Activated naive CD8-positive, alpha-beta T cell treated with anti-CD3 and anti-CD28 coated beads, Interleukin-2, amount 50 U/mL, for 24 hours (primary cell): ENCODE measurements at places on chromosomes 3 and 15.

DNA sequence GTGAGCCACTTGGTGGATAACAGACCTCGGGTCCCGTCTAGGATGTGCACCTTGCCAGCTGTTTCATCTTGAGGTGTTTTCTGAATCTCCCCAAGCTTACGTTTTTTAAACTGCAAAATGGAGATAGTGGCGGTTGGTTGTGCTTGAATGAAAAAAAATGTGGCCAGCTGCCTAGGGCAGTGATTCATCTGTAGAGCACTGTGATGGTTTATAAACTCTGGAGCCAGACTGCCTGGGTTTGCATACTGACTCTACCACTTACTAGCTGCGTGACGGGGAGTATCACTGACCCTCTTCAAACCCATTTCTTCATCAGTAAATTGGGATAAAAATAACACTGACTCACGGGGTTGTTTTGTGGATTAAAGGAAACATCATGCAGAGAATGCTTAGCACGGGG is 159.1 kb downstream of the CHL1 start:
- H3K36me3 ChIP-seq: no peaks in the 10 kb centered on the region

- no peak overlapping the region for H3K4me3 ChIP-seq
- H3K4me1 ChIP-seq: no peaks in the 10 kb centered on the region
- no peaks in the 10 kb centered on the region for H3K36me3 ChIP-seq
- H3K27ac ChIP-seq: no peak overlapping the region
Observed at GRCh38 chr3:177467247-177467985, 270.1 kb upstream of the TBL1XR1 start.

GRCh38 chr3:184760337-184761074 is 48.6 kb upstream of the MAGEF1 start:
- DNase-seq: no peak
- no peaks in the 10 kb centered on the region for H3K4me1 ChIP-seq
- no peak overlapping the region for H3K4me3 ChIP-seq
- H3K27me3 ChIP-seq: peaks cover 2% of the 10 kb centered on the region
- no peaks in the 10 kb centered on the region for H3K36me3 ChIP-seq

DNA sequence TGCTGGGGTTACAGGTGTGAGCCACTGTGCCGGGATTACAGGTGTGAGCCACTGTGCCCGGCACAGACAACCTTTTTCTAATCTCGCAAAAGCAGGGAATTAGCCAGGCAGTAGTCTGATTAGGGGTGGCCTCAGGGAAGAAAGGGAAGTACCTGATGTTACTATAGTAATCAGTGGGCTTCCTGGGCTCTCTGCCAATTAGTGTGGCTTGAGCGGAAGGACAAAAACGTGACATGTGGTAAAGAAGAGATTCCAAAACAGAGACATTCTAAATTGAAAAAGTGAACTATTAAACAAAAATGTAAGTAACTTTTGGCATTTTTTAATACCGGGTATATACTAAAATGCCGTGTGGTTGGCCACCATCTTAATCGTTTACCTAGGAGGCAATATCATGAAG is 48.1 kb downstream of the CFAP20DC start:
- no peak for DNase-seq
- no peak overlapping the region for H3K27ac ChIP-seq

- H3K4me1 ChIP-seq: no peaks in the 10 kb centered on the region
- no peak overlapping the region for H3K4me3 ChIP-seq
- no peaks in the 10 kb centered on the region for H3K27me3 ChIP-seq
- H3K36me3 ChIP-seq: no peaks in the 10 kb centered on the region
Observed at GRCh38 chr3:167302678-167303077, 77.4 kb downstream of the ZBBX start.

DNA sequence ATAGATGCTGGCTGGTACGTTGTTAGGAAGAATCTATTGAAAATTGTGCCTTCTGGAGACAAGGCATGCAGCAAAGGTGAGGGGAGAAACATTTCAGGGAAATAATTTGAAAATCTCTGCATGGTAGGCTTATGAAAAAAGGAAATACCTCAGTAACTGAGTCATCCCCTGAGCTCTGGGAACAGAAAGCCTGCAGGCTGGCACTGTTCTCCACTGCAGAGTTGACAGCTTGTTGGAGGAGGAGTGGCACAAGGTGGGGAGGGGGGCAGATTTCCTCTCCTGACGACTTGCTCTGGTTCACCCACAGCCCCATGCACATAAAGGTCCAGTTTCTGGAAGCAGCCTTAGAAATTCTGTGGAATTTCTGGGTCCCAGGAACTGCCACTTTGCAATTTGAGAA is 179.4 kb downstream of the ABHD5 start:
- no peak overlapping the region for H3K27ac ChIP-seq
- no peaks in the 10 kb centered on the region for H3K4me1 ChIP-seq
- no peak for DNase-seq
- H3K27me3 ChIP-seq: peaks cover 19% of the 10 kb centered on the region
- no peaks in the 10 kb centered on the region for H3K36me3 ChIP-seq

DNA sequence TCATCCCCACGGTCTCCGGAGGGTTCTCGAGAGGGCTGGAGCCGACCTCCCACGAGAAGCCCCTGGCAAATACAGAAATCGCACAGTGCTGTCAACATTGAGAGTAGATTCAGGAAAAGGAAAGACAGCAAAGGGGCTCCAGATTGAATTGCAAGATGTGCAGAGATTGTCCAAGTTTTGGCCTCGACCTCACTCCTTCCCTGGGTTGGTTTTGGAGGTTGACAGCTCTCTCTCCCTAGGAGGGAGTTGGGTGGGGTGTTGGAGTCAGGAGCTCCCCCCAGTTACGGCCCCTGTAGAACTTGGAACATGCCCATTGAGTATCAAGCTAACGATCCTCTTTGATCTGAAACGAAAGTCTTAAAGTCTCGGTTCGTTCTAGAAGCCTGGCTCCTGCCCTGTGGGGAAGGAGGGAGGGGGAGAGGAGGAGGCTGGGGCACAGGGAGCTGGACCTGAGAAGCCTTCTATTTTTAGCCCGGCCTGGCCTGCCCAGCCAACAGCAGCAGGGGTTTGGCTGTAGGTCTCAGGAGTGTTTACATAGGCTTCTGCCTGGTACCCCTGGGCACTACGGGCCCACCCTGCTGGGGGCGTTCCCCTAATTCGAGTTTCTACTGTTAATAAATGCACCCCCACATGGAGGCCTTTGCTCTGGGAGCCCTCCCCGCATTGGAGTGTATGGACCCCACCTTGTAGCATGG is 672 bp upstream of the KY start:
- DNase-seq: no peak
- no peaks in the 10 kb centered on the region for H3K4me1 ChIP-seq
- H3K27ac ChIP-seq: no peak overlapping the region
- no peak overlapping the region for H3K4me3 ChIP-seq
- peaks cover 22% of the 10 kb centered on the region for H3K27me3 ChIP-seq
- no peaks in the 10 kb centered on the region for H3K36me3 ChIP-seq

GRCh38 chr3:46393011-46393410 is 13.9 kb downstream of the CCR5AS start:
- no peak for DNase-seq
- H3K4me1 ChIP-seq: peaks cover 9% of the 10 kb centered on the region
- H3K27ac ChIP-seq: no peak overlapping the region
- no peak overlapping the region for H3K4me3 ChIP-seq
- no peaks in the 10 kb centered on the region for H3K36me3 ChIP-seq

DNA sequence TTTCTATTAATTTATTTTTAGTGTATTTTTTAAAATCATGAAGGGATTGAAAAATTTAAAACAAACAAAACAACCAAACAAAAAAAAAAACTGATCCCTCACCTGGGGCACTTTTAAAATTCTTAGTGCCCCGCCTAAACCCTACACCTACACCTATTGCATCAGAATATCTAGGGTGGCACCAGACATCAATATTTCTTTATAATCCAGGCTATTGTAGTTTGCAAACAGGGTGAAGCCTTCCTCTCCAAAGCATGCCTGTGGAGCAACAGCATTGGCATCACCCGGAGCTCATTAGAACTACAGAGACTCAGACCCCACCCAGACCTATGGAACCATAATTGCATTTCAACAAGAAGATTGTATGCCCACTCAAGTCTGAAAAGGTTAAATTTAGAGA is 54.9 kb upstream of the ACP3 start:
- no peak overlapping the region for H3K4me3 ChIP-seq
- no peak for DNase-seq
- H3K27me3 ChIP-seq: peaks cover 3% of the 10 kb centered on the region
- H3K4me1 ChIP-seq: no peaks in the 10 kb centered on the region
- H3K36me3 ChIP-seq: no peaks in the 10 kb centered on the region
- no peak overlapping the region for H3K27ac ChIP-seq

DNA sequence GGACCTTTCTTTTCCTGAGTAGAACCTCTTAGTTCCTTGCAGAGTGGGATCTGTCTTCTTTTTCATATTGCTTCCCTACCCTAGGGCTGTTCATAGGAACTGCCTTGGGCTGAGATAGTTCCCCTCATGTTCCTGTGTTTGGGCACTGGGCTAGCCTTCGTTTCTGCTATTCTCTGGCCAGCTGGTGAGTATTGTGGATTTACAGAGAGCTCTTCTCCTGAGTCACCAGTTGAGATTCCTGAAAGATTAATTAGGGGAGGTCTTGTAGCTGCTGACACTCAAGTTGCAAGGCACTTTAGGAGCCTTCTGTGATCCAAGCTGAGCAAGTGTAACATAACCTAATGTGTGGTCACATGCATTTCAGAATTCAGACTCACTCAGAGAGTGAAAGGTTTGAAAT is 30.7 kb downstream of the CHD2 start:
- H3K27ac ChIP-seq: no peak overlapping the region
- no peak overlapping the region for H3K4me3 ChIP-seq
- H3K27me3 ChIP-seq: no peaks in the 10 kb centered on the region
- peaks cover 82% of the 10 kb centered on the region for H3K36me3 ChIP-seq

GRCh38 chr3:164498917-164499316 is 579.4 kb downstream of the SI start:
- H3K4me1 ChIP-seq: no peaks in the 10 kb centered on the region
- H3K27ac ChIP-seq: no peak overlapping the region
- no peak for DNase-seq
- no peaks in the 10 kb centered on the region for H3K36me3 ChIP-seq
- H3K27me3 ChIP-seq: no peaks in the 10 kb centered on the region

DNA sequence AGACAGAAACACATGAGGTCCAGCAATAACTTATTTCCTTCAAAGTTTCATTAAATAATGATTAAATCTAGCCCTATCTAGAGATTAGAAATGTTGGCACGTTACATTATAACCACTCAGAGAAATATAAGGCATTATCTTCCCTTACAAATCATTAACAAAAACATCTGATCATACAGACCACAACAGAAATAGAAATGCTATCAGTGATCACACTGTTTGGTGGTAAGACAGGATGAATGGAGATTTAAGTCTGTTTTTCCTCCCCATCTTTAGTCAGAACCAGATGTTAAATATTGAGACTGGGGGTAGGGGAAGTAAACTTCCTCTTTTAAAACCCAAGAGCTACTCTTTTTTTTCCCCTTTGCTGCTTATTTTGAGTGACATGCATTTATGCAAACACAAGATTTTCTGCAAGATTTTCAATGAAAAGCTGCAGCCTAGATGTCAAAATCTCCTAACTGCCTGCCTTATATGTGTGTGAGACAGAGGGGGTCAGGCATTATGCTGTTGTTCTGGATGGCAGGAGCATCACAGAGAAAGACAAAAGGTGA is 70.4 kb downstream of the CBLB start:
- no peaks in the 10 kb centered on the region for H3K27me3 ChIP-seq
- H3K36me3 ChIP-seq: peaks cover 59% of the 10 kb centered on the region

GRCh38 chr3:150710097-150710496 is 6.4 kb upstream of the ERICH6 start:
- H3K27ac ChIP-seq: no peak overlapping the region
- peaks cover 12% of the 10 kb centered on the region for H3K4me1 ChIP-seq
- no peak overlapping the region for H3K4me3 ChIP-seq

DNA sequence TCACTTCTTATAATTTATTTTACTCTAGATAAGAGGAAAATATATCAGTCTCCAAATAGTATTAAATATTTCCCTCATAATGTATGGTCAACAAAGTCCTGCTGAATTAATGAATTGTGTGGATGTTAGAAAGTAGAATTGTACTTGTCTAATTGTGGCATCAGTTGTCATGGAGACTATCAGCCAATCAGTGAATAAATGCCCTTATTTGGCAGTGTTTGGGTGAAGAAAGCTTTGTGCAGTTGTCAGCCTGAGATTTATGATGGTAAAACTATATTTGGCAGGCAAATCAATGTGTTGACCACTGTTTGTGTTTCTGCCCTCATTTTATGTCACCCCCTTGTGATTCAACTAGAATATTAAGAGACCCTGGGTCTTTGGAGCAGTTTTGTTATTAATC is 293.6 kb upstream of the MDFIC2 start:
- H3K36me3 ChIP-seq: no peaks in the 10 kb centered on the region
- peaks cover 15% of the 10 kb centered on the region for H3K4me1 ChIP-seq
- H3K4me3 ChIP-seq: no peak overlapping the region
- H3K27ac ChIP-seq: no peak overlapping the region
- peaks cover 16% of the 10 kb centered on the region for H3K27me3 ChIP-seq
